ENCODE measurements at places on chromosomes 1 and 21. TPM values are rescaled to one million over a fixed set of nuclear protein-coding genes. Genes with fewer than 3 reads are reported as not detected.

Gene ICOSLG
- under 0.01 TPM for total RNA-seq

Gene OR2L13
- not detected for total RNA-seq

Gene MFN2
- total RNA-seq = 71.7 TPM

Gene TNFSF18
- total RNA-seq = 0.90 TPM

GRCh38 chr1:184292101-184292500 is 94.7 kb upstream of the C1orf21 start:
- DNase-seq = no peak

DNA sequence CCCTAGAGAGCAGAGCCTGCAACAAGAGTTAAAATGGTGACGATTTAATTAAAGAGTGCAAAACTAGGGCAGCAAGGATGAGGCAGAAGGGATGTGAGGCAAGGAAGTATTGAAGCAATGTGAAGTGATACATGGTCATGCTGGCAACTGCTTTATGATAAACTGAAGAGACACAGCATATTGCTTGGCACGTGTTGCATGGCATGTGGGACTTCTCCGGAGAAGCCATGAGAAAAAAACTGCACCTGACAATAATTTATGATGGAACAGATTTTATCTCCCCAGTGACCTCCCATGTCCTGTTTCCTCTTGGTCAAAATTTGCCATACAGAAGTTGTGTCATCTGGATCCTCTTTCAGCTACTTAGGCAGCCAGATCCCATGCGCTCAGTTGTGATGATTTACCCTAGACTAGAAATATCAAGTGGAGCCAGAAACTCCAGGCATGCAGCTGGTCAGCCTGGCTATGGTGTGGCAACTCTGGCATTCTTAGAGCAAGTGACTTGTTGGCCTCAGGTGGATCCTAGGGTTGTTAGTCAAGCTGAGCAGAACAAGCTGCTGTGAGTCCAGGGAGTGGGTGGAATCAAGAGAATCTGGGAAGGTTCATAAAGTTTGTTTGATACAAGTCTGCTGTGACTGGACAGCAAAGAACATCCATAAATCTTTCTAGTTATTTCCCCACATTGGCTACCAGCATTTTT is 611.4 kb upstream of the USP24 start:
- no peak for DNase-seq

DNA sequence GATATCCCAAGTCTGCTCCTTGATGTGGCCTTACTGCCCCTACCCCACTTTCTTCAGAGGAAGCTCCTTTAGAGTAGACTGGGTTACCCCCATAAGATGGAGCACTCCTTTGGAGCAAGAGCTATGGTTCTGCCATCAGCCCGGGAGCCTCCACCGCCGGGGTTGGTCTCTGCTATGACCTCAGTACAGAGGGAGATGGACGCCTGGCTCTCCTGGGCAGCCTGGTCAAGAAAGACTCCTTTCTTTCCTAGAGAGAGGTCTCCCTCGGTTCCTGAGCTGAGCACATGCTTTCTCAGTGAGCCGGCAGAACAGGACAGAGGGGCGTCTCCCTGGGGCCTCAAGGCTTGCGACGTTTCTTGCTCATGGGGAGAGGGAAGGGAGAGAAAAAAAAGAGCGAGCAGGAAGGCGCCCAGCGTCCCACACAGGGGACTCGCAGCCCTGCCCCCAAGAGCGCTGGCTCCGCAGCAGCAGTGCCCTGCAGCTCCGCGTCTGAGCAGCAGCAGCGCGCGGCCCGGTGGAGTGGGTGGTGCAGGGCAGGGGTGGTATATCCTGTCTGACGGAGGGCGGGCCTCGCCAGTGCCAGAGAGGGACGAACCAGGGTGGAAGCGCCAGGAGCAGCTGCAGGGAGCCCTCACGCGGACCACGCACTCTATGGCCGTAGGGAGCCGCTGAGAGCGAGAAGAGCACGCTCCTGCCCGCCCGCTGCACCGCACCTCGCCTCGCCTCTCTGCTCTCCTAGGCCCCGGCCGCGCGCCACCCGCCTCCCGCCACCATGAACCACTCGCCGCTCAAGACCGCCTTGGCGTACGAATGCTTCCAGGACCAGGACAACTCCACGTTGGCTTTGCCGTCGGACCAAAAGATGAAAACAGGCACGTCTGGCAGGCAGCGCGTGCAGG is at the start of gene PKP1:
TSS of gene PKP1 (plus strand) at position 576 of the 899 bp plus-strand sequence. CDS start at position 773, 197 bp downstream.
- DNase-seq = no peak

- DNase-seq = peak; percentile 79
These were observed 2.8 kb downstream of the ARMH1 start for GRCh38 chr1:44677201-44677766.

DNA sequence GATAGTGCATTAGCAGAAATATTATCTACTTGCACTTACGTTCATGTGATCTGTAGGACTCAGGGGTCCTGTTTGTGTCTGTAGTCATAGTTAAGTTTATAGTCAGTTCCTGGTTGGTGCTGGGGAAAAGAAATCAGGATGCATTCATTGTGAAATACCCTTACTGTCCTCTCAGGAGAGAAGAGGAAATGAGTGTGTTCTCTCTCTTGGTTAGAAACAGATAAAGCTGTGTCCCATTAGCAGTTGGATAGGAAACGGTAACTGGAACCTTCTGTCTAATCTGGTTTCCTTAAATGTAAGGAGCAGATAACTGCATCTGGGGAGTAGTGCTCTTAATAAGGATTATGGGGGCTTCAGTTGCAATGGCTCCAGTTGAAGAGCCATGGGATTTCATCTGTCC is 8.9 kb downstream of the SDCCAG8 start:
- peak; percentile 69 for DNase-seq

GRCh38 chr1:87786861-87787545 is 458.3 kb downstream of the LMO4 start:
- DNase-seq = no peak
